ENCODE measurements at places on chromosomes 1 and 21.
A peak's percentile ranks its signal among the peaks of the same experiment; 100 is the strongest.

DNA sequence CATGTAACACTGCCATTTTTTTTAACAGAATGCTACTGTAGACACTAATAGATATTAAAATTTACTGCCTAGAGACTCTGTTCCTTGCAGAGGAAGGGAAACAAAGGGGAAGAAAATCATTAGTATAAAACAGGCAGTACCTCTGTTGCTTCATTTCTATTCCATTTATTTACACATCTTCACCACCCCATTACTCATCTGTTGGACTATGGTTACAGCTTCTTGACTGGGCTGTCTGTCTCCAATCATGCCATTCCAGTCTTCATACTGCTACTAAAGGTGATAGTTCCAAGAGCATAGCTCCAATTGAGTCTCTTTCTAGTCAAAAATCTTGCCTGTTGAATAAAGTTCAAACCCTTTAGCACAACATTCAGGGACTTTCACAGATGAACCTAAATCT, 22.2 kb upstream of the GPR25 start:
- no peak for DNase-seq

DNA sequence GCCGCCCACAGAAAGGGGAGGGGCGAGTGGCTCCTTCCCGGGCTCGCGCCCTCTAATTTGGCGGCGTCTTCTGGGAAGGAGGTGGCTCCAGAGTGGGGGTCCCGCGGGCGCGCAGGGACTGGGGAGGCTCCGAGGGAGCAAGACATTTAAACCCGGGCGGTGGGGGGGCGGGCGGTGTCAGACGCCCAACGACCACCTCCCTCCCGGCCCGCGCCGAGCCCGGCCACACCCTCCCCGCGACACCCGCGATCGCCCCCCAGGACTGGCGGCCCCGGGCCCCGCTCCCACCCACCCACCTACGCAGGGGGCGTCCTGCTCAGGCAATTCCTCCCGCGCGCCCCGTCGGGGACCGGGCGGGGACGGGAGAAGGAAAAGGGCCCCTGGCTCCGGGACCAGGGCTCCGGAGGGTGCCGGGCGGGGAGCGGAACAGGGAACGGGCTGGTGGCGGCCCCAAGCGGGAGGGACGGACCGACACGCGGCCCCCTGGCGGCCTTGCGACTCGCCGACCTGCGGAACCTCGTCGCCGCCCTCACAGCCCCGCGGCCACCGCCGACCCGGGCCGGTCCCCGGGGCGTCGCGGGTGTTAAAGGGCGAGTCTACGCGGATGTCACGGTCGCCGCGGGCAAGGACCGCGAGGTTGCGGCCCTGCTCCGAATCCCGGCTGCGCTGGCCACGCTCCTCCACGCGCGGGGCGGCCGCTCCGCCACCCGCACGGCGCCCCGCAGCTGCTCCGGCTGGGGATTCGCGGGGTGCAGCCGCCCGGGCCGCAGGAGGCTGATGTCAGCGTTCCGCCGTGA, 94.0 kb upstream of the FMN2 start:
- DNase-seq = no peak

- no peak for DNase-seq
These were observed 19.9 kb upstream of the HMGCL start for GRCh38 chr1:23845163-23845562.

DNA sequence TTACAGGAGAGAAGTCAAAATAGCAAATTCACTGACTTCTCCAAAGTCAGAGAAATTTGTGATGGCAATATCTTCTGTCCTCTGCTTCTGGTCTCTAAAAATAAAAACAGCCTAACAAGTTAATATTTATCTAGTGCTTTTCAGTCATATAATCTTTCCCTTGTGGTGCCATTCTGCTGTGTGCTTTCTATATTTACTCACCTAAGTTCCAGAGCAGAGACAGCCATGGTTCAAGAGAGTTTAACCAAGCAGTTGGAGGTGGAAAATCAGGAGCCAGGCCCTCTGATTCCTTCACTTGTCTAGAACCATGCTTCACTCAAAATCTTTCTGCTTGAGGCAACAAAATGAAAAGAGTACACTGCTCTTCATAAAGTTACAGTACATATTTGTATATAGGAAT, 39.3 kb downstream of the BRINP2 start:
- DNase-seq = peak; percentile 40

DNA sequence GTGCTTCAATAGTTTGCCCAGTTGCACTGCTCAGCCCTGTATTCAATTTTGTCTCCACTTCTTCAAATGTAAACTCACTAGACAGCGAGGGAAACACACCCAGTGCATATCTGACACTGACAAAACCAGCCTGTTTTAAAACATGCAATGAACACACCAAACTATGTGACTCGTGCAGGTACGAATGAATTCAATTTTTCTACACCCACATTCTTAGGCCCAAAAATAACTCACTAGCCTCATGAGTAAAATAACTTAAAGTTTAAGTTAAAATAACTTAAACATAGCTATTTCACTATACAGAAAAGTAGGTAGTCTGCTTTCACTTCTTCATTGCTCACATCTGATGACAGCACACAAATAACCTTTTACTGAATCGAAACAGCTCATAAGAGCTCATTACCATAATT, 21.1 kb downstream of the TTC13 start:
- no peak for DNase-seq

DNA sequence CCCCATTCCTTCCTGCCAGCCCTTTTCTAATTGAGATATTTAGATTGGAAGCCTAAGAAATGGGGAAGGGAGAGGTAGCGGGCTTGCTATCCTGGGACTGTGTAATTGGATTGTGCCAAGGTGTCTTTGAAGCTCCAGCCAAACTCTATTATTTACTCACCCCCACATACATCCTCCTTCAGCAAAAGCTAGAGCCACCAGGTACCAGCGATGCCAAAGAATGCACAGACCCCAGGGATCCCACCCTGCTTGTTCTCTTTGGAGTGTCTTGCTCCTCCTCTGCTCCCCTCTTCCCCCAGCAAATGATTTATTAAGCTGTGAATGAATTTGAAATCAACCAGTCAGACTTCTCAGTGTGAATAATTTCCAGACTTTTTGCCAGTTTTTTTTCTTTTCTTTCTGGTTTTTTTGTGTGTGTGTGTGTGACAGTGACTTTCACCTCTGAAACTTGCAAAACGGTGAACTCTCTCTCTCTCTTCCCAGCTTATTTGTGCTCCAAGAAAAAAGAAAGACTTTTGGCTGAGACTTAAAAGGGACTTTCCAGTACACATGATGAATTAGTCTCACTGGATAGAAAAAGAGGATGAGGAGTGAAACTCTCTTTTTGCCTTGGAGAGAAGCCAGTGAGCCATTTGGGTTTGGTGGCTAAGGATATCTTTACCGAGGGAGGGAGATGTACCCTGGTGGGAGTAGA, 1.8 kb downstream of the VASH2 start:
- DNase-seq = no peak

DNA sequence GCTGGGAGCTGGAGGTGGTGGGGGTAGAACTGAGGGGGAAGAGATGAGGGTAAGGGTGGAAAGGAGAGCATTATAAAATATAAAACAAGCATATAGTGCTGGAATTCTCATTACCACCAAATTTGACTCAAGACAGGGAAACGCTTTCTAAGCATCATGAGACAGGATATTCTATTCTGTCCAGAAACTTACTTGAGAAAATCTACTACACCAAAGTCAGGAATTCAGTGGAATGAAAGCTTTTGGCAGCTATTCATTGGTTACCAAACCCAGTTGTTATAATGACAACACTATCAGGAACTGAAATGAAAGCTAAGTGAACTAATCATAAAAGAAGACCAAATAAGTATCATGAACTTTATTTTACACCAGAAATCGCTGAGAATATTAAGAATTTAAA, 14.5 kb downstream of the AIDA start:
- no peak for DNase-seq

- DNase-seq = no peak
These were observed 18.4 kb downstream of the COL6A2 start for GRCh38 chr21:46116189-46116775.

GRCh38 chr1:13723810-13724209, 23.8 kb downstream of the PRDM2 start:
- no peak for DNase-seq

DNA sequence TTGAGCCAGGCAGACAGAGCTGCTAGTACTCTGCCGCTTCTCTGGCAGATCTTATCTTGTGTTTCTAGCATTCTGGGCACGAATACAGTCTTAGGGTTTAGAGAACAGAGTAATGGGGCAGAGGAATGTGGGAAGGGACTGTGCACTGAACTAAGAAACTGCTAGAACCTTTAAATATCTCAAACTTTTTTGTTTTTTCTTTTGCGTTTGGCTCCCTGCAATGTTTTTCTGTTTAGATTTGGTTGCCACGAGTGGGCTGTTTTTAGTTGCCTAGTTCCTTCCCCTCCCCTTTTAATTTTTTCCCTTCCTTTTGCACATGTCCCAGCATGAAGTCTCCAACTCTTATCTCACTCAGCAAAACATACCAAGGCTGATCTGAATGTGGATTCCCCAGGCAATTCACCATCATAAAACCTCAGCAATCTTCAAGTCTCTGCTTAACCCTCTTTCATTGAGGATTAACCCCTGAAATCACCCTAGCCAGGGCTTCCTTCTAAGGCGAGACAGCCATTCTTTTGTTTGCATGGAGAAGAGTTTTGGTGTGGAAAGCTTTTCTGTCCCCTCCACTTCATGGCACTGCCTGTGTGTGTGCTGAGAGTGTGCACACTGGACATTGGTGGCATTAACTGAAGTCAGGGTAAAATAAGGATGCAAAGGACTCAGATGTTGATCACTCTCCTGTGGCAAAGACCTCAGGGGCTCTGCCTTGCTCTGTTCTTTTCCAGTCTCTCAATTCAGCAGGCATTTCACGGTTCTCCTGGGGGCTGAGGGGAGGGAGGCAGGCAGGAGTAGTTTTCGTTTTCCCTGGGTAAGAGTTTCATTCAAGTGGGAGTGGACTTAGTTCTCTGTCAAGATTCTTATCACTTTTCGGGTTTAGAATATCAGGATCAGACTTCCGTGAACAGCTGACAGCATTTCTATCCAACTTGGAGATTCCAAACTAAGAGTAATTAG, 2.8 kb upstream of the ATF3 start:
- no peak for DNase-seq

GRCh38 chr1:37653906-37654305, 19.2 kb upstream of the RSPO1 start:
- DNase-seq = no peak

GRCh38 chr1:206655471-206655882, 20.1 kb downstream of the DYRK3 start:
- no peak for DNase-seq

GRCh38 chr21:34276711-34277425, 86.9 kb upstream of the KCNE2 start:
- DNase-seq = no peak
